ENCODE measurements at places on chromosomes 3 and 15.

GRCh38 chr3:16477521-16477920 lies 36.0 kb downstream of the RFTN1 start:
- no peak for DNase-seq

- no peak for DNase-seq
Observed at GRCh38 chr15:60546744-60547143, 67.8 kb upstream of the ICE2 start.

DNA sequence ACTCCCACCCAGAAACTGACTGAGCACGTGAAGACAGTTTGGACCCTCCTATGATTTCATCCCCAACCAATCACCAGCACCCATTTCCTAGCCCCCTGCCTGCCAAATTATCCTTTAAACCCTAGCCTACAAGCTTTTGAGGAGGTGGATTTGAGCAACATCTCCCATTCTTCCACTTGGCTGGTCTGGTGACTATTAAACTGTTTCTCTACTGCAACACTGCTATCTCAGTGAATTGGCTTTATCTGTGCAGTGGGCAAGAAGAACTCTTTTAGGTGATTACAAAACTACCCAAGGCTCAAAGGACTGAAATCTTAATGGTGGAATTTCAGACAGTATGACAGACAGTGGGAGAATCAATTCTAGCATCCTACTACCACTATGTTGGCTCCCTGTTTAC lies 57.6 kb downstream of the FOXB1 start:
- no peak for DNase-seq

DNA sequence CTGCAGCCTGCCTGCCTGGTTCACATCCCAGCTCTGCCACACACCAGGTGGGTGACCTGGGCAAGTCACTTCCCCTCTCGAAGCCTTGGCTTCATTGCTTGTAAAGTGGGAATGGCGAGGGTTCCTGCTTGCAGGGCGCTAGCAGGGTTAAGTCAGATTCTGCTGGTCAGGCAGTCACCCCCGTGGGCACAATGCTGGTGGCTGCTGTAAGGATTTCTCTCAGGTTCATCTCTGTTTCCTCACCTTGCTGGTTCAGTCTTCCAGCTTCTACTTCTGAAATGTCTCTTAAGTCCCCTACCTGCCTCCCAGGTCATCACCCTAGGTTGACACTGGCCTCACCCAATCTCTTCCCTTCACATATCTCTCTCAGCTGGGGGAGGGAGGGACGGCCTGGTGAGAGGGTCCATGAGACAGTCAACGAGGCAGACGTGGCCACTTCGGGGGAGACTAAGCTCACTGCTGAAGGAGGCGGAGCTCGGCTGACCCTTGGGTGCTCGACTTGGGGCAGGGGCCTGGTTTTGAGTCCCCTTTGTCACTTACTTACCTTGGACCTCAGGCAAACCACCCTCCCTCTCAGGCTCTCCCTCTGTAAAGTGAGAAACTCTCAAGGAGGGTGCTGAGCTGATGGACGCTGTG lies 11.5 kb downstream of the CTSH start:
- no peak for DNase-seq

DNA sequence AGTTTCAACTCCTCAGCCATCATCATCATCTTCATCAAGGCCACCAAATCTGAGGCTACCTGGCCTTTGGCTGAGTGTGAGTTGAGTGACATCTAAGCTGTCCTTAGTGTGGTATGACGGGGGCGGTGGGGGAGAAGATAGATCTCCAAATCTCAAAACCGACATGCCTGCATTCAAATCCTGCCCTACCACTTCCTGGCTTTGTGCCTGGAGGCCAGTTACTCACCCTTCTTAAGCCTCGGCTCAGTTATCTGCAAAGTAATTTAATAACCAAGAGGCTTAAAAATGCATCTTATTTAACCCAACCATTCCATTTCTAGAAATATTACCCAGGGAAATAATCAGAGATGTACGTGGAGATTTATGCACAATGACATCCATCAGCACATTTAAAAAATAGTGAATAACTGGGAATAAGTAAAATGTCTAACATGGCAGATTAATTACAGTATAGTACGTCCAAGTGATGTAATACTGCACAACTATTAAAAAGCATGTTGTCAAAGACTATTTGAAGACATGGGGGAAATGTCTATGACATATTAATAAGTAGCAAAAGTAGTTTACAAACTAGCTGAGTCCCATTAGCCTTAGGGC lies 167.4 kb downstream of the NTRK3 start:
- no peak for DNase-seq

GRCh38 chr3:72738752-72739530 lies 109.3 kb downstream of the SHQ1 start:
- peak; percentile 86 for DNase-seq

DNA sequence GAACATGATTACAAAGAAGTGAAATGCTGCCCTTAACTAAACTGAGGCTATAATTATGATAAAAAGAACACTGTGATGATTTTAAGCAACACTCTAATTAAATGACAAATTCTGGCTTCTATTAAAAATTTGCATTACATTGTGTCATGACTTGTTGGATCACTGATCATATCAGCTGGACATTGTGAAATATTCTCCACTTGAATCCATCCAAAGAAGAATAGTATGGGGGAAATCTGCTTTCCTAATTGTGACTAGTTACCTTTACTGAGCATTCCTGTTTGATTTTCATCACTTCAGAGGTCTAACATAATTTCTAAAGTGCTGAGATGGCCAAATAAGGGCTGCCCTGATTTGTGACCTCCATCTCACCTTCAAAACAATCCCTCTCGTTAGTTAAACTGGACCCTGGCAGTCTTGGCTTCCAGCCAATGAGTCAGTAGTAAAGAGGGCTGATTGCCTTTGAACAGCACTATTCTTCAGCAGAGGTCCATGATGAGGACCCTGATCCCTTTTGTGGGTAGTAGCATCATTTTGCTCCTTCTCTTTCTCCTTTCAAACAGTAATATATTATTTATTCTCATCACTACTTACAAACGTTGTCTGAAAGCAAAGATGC lies 53.5 kb upstream of the LEKR1 start:
- DNase-seq = no peak

DNA sequence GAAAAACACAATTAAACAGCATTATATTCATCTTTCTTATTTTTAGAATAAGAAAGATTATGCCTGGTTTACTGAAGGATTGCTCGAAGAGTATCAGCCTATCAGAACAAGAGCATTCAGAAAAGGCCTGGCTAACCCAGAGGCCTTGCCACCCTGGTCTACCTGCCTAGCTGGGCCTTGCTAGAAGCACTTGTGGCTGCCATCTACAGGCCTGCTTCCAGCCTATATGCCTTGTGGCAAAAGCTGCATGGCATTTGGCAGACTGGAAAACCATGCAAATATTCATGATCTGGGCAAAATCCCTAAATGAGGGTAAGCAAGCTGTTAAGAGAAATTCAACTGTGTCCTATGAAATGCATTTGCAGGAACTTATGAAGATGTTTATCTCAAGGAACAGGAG lies 9.3 kb upstream of the ATP13A4 start:
- DNase-seq = no peak

DNA sequence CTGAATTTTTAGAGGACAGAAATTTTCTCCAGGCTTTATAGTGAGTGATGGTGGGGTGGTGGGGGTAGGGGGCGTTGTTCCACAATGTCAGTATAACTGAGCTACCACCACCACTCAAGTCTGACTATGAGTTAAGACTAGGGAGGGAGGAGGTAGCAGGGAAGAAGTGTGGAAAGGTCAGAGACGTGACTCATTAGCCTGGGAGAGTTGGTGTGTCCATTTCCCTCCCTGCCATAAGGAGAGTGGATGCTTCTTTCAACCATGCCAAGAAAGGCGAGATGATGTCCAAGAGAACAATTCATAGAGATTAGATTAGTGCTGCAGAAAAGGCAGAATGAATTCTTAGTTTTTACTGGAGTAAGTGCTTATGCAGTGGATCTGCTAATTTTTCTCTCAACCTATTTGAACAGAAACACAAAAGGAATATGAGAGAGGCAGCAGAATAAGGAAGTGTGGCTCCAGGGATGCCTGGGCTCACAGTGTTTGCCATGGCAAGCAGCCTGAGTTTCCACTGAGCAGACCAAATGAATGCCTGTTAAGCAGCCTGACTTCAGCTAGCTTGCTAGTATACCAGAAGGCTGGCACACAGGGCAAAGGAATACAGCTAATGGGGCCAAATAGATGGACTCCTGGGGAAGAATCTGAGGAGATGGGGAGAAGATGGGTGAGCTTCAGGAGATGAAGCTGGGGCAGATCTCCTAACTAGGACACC lies 708.9 kb downstream of the NTRK3 start:
- DNase-seq = no peak

- DNase-seq = no peak
Observed at GRCh38 chr3:141093971-141094684, 43.0 kb downstream of the SPSB4 start.

DNA sequence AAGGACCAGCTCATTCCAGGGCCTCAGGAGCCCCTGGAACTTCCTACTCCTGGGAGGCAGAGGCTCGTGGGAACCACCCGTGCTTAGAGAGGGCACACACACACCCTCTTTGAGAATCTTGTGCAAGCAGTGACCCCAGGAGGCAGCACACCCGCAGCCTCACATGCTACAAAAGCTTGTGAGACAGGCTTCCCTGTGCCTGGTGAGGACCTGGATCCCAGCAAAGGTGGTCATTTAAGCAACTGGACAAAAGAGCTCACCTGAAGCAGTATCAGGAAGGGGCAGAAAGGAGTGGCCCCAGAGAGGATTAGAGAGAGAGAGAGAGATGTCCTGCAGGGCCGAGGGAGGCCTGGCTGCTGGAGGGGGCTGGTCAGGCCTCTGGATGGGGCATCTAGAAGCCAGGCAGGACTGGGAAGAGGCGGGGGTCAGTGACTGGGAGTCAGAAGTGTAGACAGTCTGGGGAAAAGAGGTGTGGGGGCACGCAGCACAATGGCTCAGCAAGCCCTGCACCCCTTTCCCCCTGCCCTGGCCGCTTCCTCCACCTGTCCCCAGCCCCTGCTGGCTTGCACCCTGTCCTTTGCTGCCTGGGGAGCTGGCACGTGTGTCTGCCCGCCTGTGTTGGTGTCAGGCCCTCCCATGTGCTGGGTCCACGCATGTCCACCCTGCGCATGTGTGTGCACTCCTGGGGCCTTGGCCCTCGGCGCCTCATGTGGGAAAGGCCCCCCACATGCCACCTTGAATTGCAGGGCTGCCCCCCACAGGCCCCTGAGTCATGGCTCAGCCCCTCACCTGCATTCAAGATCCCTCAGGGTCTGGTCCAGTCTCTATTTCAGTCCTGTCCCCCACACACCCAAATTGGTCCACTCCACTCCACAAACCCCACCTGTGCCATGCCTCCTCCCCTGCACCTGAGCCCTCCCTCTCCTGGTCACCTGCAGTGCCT lies 36.9 kb downstream of the TSPAN3 start:
- no peak for DNase-seq

DNA sequence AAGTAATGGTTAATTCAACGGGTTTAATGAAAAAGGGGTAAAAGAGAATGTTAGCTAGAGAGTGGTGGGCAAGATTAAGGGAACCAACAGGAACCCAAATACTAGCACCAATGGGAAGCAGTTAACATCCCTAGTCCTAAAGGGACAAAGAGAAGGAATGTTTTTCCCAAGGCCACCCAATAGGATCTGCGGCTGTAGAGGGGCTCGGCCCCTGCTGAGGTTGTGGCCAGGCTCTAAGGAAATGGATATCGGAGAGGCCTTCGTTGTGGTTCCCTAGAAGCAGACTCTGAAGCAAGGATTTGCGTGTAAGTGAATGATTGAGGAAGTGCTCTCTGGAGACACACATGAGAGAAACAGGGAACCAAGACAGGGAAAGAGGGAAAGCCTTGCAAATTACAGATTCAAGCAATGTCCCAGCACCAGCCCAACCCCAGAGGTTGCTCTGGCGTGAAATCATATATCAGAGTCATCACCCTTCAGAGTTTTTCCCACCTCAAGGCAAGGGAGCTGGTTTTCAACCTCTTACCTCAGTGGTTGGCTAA lies 83.6 kb upstream of the TNIK start:
- DNase-seq = no peak

DNA sequence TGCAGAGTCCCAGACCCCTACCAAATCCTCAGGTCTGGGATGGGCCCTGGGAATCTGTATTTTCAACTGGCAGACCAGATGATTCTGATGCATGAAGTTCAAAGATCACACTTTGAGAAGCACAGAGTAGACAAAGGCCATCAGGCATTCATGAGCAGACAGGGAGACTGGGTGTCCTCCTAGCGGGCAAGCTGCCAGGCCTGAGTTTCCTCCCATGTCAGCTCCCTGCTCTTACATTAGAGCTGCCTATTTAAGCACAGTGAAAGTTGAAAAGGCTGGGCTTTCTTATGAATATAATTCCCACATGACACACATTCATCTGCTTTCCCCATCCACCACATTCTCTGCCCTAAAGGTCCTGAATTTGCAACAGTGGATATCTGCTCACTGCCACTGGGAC lies 14.0 kb downstream of the CAPN3 start:
- no peak for DNase-seq

DNA sequence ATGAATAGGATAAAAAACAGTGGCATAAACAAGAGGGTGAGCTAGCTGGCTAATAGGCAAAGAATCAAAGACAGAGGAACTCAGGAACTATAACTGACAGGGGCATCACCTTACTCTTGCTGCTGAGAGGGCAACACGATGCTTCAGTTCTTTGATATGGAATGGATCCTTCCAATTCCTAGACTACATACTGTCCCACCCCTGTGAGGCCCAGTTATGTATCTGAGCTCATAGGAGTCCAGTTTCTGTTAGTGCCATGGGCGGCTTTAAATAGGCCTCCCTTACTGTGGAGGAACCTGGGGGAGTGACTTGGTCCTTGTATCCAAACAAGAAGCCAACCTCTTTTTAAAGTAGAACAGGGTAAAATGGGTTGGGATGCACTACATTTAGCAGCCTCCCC lies 37.3 kb downstream of the CD47 start:
- DNase-seq = no peak

DNA sequence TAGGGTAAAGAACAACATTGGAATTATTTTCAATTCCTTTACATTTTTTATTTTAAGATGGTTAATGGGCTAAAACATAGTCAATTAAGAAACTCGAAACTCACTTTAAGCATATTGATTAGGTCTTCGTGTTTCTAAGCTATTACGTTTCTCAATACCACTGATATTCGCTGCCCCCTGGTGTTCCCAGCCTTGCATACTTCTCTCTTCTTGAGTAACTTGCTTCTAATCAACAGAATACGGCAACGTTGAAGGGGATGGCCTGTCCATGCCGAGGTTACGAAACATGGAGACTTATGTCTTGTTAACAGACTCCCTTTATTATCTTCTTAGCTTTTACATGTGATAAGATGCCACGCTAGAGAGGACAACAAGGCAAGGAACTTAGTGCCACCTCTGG lies 43.6 kb downstream of the ROBO1 start:
- DNase-seq = peak; percentile 6

GRCh38 chr15:98174286-98174685 lies 213.8 kb downstream of the ARRDC4 start:
- peak; percentile 9 for DNase-seq

DNA sequence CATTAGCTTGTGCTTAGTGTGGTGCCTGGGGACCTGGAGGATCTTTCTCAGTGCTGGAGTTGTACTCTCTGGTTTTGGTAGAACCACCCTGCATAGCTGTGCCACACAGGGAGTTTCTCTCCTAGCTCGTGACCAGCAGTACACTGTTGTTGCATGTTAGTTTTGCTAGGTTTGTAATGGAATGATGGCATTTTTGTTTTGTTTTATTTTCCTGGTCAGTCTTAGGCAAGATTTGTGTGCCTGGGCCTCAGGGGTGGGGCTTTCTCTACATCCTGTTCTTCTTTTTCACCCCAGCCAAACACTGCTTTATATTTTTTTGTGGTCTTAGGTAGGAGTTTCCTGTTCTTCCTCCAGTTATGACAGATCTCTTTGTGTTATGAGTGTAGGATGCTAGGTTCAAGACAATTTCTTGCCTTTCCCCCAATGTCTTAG lies 534.5 kb upstream of the KCNMB2 start:
- no peak for DNase-seq
